ENCODE measurements at places on chromosomes 7 and 10. TPM values are rescaled to one million over a fixed set of nuclear protein-coding genes. Genes with fewer than 3 reads are reported as not detected.

Gene GFRA1
- 22.5 TPM for polyA plus RNA-seq

Gene GHRHR
- polyA plus RNA-seq, result 0.34 TPM

Gene VAX1
- polyA plus RNA-seq, result not detected

Gene KNDC1
- 4.1 TPM for polyA plus RNA-seq

Gene LIPF
- 0.14 TPM for polyA plus RNA-seq

Gene MLXIPL
- 1.5 TPM for polyA plus RNA-seq

Gene ARHGEF35
- 22.3 TPM for polyA plus RNA-seq

Gene TMEM273
- 3.3 TPM for polyA plus RNA-seq

Gene FOXI2
- polyA plus RNA-seq, result 1.5 TPM

Gene POT1
- polyA plus RNA-seq, result 59.1 TPM

Gene PILRA
- 3.5 TPM for polyA plus RNA-seq

Gene SEPTIN14
- 0.39 TPM for polyA plus RNA-seq

DNA sequence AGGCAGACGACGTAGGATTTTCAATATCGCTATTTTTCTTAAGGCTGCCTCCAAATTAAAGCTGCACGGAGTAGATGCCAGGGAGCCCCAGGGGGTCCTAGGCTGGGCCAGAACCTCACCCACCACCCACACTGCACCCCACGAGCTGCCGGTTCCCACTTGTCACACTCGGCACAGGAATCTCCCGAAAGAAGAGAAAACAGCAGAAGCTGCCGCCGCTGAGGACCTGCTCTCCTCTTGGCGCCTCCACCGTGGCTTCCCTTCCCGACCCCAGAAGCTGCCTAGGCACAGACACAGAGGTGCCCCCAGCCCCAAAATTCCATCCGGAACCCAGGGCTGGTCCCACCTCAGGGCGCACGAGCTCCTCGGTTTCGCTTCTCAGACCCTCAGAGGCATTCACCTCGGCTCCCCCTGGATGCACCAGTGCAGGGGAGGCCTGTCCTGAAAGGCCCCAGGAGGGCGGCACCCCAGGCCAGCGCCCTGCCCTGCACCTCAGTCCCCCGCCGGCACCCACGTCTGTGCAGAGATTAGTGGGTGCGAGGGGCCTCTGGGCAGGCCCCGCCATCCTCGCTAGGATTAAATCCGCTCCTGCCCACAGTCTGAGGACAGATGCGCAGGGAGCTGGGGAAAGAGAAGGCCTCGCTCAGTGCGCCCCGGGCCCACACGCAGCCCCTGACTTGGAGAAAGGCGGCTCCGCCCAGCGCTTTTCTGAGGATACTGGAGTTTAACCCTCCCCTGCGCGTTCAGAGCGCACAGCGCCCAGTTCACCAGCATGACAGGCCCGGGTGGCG, 99.2 kb downstream of the PTPRN2 start:
- DNase-seq, result no peak

GRCh38 chr10:22784668-22785067, 70.3 kb upstream of the PIP4K2A start:
- no peak for DNase-seq

- DNase-seq, result no peak
Measured at GRCh38 chr7:41816111-41816510, 113.2 kb upstream of the INHBA start.

- no peak for DNase-seq
Measured at GRCh38 chr10:3784510-3785250, at the start of gene KLF6. Gene KLF6 (minus strand): TSS chr10:3785209. CDS start chr10:3785014, 195 bp downstream.

DNA sequence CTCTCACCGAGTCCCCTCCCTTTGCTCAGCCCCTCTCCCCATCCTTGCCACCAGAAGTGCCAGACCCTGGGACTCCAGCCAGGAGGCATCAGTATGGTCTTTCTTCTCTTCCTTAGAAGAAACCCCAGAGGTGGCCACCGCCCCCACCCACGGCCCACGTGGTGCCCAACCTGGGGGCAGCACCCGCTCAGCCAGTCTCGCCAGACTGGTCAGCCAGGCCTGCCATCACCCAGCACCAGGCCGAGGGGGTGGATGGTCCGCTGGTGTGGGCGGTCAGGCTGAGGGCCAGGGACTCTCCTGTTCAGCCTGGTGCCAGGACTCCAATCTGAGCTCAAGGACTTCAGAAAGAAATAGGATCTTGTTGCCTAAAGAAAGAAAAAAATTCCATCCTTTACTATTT, 5.8 kb upstream of the CLDN4 start:
- DNase-seq, result no peak

- DNase-seq, result no peak
Measured at GRCh38 chr7:73978661-73979563, 49.1 kb upstream of the ELN start.

DNA sequence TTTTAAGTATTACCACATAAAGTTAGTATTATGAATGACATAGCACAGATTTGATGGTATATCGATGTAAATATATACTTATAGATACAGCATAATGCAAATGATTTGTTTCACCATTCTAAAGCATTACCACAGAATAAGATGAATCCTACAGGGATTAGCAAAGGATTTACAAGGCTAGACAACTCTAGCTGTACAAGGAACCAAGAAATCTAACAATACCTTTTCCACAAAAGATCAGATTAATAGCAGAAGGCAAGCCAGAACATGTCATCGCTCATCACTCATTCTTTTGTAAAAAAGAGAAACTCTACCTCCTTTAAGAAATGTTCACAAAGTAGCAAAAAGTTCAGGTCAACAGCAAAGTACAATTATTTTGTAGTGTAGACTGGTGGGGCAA, 105.1 kb upstream of the ANK3 start:
- no peak for DNase-seq

DNA sequence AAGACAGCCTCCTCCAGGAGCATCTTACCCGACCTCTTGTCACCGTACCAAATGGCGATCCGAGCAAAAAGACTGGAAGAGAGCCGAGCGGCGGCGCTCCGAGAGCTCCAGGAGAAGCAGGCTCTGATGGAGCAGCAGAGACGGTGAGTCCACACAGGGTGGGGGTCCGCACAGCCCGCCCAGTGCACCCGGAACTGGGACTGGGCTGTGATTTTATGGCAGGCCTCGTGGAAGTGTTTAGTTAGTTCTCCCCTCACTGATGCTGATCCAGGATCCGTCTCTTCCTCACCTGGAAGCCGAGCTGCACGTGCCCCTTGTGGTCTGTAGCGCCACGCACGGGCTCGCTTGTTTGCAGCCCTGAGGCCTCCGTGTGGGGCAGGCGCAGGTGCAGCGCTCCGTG, 19.6 kb downstream of the LRRC27 start:
- DNase-seq, result no peak

- DNase-seq, result no peak
Measured at GRCh38 chr10:93245147-93245546, 171.5 kb downstream of the CYP26A1 start.

DNA sequence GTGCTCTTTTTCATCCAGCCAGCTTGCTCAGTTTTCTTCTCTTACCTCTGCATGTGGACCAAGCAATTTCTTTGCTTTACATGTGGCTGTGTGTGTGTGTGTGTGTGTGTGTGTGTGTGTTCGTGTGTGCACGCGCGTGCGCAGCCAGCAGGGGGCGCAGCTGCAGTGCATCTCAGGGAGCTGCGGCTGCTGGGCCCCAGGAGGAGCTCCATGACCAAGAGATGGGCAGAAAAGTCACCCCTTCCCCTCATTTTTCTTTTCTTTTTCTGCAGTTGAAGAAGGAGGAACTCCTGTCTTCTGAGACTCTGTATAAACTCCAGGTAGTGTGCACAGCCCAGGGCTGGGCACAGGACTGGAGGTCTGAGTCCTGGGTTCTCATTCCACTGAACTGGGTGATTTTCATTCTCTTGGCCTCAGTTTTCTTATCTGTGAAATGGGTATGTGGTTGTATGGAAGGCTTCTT, 41.8 kb downstream of the BLNK start:
- peak; percentile 36 for DNase-seq

GRCh38 chr7:29391262-29391661, 172.4 kb upstream of the PRR15 start:
- DNase-seq, result no peak

DNA sequence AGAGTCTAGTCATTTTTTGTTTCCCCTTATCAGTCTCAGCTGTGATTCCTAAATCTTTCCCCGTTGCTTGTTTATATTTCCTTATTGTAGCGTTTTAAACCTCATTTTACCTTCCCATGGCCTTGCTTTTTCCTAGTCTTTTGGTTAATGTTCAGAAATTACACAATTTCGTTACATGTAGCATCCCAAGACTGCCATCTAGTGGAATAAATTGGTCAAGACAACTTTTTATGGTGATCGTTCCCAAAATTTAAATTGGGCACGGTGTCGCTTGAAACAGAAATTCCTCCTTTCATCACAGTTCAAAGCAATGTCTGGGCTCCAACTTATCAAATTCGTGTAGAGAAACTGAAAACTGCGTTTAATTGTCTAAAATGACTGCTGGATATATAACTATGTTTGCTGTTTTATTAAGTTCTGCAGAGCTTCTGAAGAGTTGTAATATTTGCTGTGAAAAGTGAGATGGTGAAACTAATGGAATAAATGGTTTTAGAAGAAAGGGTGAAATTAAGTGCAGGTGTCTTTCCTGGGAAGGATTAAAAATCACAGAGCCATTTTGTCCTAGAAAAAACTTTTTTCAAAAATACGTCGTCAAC, 370.2 kb downstream of the PHF14 start:
- no peak for DNase-seq

GRCh38 chr10:97876402-97876801, 26.8 kb downstream of the GOLGA7B start:
- no peak for DNase-seq

GRCh38 chr7:21902240-21902639, 43.5 kb downstream of the CDCA7L start:
- DNase-seq, result no peak

DNA sequence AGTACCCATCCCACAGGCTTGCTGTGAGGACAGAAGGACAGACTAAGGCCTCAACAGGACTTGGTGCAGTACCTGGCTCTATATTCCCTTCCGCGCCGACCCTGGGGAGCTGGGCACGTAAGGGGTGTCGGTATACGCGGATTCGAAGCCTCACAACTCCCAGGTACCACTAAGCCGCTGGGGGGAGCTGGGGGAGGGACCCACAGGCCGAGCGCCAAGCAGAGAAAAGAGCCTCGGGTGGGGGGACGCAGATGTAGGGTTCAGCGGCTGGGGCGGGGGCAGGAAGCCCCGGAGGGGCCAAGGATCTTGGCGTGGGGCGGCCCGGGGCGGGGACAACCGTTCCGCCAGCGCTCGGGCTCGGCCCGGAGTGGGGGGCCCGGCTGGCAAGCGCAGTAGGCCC, 126.4 kb upstream of the ZNF746 start:
- DNase-seq, result no peak

DNA sequence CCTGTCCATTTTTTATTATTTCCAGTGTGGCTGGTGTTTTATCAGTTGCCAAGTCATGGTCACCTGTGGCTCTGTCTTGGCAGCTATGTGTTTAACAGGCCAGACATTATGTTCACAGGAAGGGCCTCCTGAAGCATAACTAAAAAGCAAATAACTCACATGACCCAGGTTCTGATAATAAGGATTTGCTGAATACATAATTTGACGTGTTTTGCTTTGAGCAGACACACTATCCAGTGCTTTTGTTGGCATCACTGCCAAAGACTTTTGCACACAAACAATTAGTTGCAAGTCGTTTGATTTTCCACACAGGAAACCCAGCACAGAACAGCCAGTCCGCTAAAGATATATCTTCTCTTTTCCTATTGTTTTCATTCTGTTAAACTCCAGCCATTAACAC, 173.6 kb downstream of the ARL4A start:
- no peak for DNase-seq

- no peak for DNase-seq
Measured at GRCh38 chr7:112538726-112539255, 58.0 kb downstream of the LSMEM1 start.

GRCh38 chr10:76723844-76724243, 913.8 kb downstream of the KCNMA1 start:
- DNase-seq, result no peak

DNA sequence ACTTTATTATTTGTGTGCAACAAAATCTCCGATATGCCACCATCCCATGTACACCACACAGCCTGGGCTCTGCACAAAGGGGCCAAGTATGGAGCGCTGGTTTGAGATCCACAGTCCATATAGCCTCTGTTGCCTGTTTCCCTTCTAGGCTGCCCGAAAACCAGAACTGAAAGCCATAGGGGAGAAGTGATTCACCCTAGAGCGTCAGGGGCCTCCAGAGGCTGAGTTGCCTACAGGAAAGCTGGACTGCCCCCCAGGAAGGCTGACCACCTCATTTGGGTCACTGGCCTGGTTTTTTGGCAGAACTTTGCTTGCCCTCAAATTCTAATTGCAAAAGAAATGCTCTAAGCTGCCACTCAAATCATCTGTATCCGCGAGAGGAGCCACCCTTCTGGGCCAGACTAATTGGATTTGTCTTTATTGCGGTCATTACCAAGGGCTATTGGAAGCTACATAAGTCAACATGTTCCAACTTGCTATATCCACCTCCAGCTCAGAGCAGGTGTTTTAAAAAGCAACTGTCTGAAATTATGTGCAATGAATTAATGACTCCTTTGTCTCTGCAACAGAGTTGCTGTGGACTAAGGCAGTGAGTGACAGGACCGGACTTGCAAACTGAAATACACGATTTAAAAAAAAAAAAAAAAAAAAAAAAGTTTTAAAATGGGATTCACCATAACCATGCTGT, 28.3 kb upstream of the FRMD4A start:
- no peak for DNase-seq

Measured in right renal cortex interstitium (tissue), 3 donors.